ENCODE measurements at places on chromosomes 7 and 10.

- DNase-seq = no peak
Measured at GRCh38 chr10:27688276-27688675, 57.3 kb downstream of the MKX start.

DNA sequence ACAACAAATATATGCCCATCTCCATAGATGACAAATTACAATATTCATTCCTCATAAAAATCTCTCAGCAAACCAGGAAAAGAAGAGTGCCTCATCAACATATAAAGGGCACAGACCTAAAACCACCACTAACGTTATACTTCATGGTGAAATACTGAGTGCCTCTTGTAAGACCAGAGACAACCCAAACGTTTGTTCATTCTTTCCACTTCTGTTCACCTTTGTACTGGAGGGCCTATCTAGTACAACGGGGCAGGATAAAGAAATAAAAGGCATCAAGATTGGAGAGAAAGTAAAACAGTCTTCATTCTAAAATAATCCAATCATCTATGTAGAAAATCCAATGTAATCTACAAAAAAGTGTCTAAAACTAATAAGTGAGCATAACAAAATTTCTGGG lies 79.1 kb downstream of the LARP4B start:
- DNase-seq = no peak

GRCh38 chr7:151839451-151839921 lies 37.4 kb downstream of the PRKAG2 start:
- DNase-seq = no peak

GRCh38 chr10:72233621-72234020 lies 17.5 kb upstream of the ASCC1 start:
- no peak for DNase-seq

DNA sequence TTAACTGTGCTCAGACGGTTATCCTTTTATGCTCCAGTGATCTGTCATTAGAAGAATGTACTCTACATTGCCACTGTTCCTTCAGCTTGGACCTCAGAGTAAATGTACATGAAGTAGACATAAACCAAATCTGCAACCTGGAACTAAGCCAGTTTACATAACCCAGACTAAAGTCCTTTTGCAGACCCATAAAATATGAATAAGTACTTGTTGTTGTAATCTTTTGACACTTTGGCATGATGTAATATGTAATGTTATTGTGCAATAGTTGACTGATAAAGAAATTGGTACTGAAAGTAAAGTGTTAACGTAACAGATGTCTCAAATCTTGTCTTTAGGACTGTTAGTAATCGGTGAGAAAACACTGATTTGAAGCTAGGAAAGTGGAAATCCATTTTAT lies 115.8 kb upstream of the SORCS1 start:
- no peak for DNase-seq

GRCh38 chr7:23093546-23093945 lies 12.0 kb upstream of the KLHL7 start:
- no peak for DNase-seq

GRCh38 chr10:124289851-124290795 lies 128.6 kb downstream of the OAT start:
- no peak for DNase-seq

GRCh38 chr7:21044384-21044783 lies 257.7 kb upstream of the SP8 start:
- no peak for DNase-seq

DNA sequence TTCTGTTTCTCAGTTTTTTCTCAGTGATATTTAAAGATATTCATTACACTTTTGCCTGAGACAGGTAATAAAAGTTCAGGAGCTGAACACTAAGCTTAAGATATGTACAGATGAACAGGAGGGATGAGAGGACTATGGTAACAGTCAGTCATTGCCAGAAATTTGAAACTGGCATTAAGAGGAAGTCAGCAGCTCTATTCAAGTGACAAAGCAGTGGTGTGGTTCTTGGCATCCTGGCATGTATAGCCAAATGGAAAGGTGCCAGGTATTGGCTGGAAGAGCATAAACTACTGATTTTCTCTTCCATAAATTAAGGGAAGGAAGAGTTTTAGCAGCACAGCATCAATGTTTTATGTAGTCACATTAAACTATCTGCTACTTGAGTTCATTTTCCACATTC lies 22.7 kb downstream of the HOXA1 start:
- no peak for DNase-seq

DNA sequence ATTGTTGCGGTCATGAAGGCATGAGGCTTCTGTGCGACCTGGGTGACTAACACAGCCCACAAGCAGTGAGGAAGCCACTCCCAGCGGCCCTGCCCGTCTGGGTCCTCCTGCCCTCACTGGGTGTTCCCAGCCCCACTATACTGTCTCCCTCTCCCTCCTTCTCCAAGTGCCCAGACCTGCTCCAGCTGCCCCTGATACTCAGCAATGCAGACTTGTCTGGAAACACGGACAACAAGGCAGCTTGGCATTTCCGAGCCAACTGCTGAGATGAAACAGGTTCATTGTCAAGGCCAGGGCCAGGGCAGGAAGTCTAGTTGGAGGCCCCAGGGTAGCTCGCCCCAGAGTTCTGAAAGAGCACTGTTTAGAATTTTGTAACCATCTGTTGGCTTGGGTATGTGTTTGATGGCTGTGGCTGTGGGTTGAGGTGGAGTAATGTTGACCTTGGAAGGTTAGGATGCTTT lies 95.7 kb downstream of the RBM20 start:
- DNase-seq = peak; percentile 20

GRCh38 chr10:72038458-72039001 lies 49.8 kb downstream of the SPOCK2 start:
- no peak for DNase-seq

- DNase-seq = no peak
Measured at GRCh38 chr7:69772718-69773436, 174.6 kb downstream of the AUTS2 start.

DNA sequence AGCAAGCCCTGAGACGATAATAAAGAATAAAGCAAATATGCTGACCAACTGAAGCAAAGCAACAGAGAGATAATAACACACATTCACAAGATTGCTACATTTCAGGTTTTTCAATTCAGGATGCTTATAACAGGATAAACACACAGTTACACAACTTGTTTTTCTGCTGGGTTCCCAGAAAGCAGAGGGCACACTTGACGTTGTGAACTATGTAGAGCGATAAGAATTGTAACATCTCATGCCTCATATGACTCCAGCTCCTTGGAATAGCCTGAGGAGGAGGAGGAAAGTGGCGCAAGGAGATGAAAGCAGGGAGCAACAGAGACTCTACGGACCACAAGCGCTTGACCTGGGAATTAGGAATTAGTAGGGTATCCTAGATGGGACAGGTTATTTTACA lies 201.7 kb downstream of the SKAP2 start:
- DNase-seq = no peak

DNA sequence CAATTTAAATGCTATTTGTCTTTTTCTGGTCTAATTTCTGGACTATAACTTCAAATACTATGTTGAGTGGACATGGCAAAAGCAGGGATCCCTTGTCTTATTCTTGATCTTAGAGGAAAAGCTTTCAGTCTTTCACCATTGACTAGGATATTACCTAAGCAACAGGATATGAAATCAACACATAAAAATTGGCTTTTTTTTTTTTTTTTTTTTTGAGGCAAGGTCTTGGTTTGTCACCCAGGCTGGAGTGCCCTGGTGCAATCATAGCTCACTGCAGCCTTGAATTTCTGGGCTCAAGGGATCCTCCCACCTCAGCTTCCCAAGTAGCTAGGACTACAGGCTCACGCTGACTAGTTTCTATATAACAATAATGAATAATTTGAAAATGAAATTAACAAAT lies 90.8 kb downstream of the JMJD1C start:
- no peak for DNase-seq

DNA sequence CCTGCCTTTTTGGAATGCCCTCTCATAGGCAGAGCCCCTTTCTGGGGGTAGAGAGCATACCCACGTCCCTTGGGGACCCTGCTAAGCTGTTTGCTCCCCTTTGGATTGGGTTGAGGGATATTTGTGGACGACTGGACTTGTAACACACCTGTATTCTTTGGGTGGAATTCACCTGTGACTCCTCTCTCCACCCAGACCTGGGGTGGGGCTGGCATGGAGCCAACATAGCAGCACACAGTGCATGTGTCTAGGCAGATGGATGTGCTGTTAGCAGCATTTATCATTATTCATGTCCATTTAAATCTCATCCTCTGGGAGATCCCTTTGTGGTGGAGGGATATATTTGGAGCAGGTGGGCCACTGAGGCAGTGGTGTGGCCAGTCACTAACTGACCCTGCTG lies 51.0 kb downstream of the CDH23 start:
- no peak for DNase-seq

GRCh38 chr7:147915781-147916180 lies 674.8 kb upstream of the C7orf33 start:
- DNase-seq = no peak

DNA sequence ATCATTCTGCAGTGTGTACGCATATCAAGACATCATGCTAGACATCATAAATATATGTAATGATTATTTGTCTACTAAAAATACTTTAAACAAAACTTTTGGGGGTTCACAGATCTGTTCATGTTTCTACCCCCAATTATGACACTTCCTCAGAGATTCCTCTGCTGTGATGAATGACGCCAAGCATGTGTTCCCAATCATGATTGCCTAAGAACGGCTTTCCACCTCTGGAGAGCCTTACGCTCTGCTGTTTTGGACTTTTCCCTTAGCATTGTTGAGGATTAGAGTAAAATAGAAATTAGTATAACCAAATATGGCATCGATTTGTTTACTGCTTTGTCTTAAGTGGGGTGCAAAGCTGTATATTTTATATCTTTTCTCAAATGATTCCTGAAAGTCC lies 236.3 kb upstream of the IGFBP3 start:
- DNase-seq = no peak

DNA sequence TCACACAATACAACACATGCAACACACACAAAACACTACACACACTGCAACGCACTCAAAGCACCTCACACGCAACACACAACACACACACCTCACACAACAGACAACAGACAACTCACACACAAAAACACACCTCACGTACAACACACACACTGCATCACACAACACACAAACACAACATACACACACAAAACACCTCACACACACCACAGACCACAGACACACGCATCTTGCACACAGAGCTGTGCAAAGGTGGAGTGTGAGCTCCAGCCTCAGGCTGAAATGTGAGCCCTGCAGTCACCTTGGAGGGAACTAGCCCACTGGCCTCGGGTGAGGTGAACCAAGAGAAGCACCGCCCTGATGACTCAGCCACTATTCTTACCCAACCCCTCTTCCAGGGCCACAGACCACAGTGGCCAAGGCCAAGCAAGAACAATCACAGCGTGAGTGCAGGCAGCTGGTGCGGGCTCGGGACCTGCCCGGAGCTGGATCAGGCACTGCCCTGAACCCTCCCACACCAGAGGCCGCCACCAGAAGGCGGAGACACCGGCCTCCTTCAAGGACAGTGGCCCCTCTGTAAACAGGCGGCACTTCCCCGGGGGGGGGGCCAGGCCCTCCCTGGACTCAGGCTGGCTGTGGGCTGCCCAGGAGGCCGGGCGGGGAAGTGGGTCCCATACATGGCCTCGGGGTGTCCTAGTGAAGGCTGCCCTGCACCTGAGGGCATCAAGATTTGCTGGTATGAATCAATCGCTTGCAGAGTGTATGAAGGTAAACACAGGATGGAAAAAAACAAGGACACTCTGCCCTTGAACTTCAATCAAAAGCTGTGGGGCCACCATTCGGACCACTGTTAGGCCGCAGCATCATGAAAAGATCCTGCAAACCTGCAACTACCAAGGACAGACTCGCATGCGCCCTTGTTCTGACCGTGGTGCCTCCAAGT lies 106.7 kb downstream of the TNS3 start:
- peak; percentile 16 for DNase-seq

DNA sequence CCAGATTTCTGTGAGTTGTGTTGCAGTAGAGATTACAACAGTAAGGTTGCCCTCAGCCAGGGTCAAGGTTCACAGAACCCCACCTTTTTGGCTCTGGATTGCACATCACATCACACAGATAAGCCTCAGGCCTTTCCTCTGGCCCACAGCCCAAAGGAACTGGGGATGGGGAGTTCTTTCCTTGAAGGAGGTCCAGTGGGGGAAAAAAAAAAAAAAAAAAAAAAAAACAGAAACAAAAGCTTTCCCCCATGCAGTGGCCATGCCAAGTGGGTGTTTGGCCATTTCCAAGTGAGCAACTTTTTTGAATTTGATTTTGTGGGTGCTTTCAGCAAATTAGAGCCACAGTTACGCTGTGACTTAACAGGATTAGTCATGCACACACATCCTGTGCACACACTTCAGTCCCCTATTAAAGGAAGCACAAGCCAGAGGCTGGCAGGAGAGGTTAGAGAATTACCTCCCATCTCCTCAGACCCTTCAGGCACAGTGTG lies 79.3 kb upstream of the NANOS1 start:
- no peak for DNase-seq

DNA sequence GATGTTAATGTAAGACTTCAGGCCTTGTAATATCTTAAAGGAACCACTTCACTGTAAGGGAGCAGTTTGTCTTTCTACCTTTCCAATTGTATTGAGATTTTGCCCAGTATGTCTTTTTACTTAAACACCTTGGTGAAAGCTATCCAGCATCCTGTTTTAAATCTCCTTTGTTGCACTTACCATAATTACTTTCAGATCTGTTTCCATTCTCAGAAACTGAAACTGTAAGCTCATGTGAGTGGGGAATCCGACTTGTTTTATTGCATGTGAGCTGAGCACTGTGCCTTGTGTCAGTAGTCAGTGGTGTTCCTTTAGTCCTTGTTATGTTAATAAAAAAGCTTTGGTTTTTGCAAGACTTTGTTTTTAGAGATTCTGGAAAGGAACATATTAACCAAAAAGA lies 42.2 kb downstream of the BMPR1A start:
- no peak for DNase-seq

DNA sequence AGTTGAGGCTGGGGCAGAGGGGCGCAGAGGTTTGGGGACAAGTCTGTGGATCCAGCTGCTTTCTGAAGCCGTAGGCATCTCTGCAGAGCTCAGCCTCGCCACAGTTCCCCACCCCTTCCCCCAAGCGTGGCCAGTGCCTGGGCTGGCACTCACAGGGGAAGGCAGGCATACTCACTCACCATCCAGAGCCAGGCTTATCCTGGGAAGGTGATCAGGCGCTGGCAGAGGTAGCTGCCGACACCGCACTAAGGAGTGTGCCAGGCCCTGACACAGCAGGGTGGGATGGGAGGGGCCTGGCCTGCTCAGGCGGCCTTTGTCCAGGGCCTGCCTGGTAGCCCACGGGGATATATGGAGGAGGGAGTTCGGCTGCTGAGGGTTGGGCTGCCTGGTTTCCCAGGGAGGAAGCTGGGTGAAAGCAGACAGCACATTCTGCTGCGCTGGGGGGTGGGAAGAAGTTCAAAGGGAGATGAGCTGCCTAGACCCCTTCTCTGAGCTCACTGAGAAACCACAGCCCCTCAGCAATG lies 15.9 kb downstream of the VSIR start:
- DNase-seq = no peak
